ENCODE measurements at places on chromosomes 7 and 10.

DNA sequence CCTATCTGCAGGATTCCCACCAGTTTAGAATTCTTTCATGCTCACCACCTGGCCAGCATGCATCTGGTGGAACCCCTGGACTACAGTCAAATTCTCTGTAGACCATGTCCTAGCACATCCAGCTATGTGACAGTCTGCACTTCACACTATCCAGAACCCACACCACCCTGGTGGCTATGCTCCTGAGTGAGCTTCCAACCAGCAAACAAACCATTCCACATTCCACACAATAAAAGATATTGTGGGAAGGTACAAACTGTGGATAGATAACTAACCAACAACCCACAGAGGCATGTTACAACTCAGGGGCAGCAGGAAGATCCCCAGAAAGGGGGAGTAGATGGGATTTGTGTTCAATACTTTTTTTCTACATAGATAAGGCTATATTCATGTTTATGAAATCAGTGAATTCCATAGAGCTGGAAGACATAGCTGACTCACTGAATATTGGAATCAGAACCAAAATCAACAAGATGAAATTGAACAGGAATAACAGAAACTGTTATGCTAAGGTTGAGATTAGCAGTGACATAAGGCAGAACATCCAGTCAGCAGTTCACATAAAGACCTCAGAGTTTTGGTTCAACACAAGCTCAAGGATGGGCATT, 72.5 kb downstream of the LRRC17 start:
- DNase-seq: no peak

GRCh38 chr7:88071994-88072714, 138.1 kb downstream of the ADAM22 start:
- no peak for DNase-seq

DNA sequence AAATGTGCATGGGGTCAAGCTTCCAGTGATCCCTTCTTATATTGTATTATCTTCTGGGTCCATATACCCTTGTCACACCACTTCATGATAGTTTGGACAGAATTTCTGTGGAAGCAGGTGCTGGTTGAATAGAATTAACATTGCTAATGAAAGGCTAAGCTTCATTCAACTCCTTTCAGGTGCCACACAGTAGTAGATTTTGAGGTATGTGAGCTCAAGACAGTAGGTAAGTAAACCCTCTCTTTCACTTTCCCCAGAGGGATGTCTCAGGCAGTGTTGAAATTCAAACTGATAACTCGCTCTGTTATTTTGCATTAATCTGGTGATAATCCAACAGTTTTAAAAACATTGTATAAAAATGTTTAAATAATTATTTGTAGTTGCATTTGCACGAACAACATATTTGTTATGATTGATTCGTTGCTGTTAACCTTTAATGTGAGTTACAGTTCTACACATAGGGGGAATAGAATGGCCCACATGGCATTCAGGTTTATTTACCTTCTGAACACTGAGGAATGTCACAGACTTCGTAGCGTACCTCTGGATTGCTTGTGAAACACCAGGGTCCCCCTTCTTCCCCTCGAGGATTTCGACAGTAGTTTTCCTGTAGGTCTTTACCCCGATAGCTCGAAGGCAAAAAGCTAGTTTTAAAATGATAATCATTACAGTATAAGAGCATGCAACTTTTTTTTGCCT, 18.1 kb downstream of the HGF start:
- no peak for DNase-seq

- no peak for DNase-seq
Observed at GRCh38 chr10:33899578-33900531, 565.4 kb upstream of the NRP1 start.

DNA sequence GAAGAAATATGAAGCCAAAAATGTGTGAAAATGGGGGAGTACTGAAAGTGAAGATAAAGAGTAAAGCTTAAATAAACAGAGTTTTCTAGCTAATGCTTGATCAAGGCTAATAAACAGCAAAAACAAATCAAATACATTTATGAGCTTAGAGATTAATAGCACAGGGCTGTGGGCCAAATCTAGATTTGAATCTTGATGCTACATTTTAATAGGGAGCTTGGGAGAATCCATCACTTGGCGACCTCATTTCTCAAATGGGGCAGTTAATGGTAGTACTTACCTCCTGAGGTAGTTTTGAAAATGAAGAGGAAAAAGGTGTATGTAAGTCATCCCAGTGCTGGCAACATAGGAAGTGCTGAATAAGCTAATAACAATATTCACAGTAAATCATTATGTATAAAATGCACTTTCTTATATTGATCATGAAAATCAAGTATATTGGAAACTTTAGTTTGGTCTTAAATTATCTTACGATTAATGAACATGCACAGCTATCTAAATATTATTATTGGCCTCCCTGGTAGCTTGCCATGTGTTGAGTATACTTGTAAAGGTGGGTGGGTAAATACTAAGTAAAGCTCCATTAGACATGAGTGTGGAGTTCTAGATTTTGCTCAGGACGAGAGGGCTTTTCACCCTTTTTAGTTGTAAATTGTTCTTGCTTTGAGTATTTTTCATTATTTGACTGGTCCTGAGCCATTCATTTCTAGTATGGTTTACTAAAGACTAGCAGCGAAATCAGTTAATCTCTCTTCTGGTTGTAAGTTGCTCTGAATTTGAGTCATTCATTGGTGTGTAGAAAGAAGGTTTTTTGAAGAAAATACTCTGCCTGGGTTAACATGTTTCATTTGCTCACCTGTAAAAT, 5.1 kb downstream of the BICC1 start:
- DNase-seq: no peak

DNA sequence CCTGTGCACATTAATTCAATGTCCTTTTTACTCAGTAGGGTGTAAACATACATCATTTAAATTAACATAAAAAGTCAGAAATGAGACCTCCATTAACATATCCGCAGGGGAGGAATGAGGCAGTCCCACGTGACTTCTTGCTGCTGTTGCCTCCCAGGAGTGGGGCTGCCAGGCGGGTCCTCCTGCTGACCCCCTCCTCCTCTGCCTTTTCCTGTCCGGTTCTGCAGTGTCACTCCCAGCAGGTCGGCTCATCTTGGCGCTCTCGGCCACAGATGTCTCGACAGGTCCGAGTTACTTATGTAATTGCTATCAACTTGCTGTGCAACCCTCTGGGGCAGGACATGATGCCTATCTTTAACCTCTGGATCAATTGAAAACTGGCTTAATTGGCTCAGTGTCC, 329.6 kb downstream of the GALNT17 start:
- DNase-seq: no peak
